ENCODE measurements at places on chromosomes 12 and 14. TPM values are rescaled to one million over a fixed set of nuclear protein-coding genes. Genes with fewer than 3 reads are reported as not detected.

DNA sequence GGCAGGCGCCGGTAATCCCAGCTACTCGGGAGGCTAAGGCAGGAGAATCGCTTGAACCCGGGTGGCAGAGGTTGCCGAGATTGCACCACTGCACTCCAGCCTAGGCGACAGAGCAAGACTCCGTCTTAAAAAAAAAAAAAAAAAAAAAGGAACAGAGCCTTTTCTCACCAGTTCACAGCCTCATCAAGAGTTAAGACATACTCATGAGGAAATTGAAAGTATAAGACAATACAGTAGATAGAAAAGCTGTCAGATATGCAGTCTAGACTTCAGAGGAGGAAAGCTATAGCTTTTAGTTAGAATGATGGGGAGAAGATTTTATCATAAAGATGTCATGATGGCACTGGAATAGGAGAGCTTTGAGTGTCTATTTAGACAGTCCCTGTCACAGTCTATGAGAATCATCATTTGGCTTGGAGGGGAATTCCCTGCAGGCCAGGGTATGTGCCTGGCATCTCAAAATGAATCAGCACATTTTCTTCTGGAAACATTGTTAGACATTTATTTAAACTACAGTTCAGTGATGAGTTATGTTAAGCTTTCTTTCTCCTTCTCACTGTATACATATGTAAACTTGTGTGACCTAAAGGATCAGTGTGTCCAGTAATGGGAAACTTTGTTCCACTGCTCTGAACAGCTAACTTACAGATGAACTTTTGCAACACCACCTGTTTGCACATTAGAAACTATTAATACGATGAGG lies 2.9 kb upstream of the RAB35 start:
- DNase-seq = no peak

GRCh38 chr12:61487728-61488127 lies 772.5 kb upstream of the USP15 start:
- no peak for DNase-seq

GRCh38 chr12:49889361-49890095 lies 14.2 kb downstream of the FAIM2 start:
- DNase-seq = no peak

GRCh38 chr12:108745641-108746040 lies 14.3 kb upstream of the CORO1C start:
- no peak for DNase-seq

DNA sequence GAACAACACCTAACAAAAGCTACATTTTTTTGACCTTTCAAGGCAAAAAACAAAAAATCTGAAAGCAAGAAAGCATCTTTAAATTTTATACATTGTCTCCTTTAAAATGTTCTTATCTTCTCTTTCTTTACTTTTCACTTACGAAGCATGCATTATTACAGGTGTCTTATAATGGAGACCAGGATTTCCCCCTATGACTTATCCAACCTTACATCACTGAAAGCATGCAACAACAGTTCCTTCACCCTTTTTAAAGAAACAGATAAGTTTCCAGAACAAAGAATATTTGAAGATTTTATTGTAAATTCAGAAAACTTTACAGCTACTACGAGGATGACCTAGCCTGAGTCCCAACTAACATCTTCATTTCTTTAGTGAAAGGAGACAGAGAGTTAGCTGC lies 277.2 kb downstream of the AKAP6 start:
- DNase-seq = no peak

- no peak for DNase-seq
Observed at GRCh38 chr12:130574402-130574801, 141.7 kb downstream of the RIMBP2 start.

DNA sequence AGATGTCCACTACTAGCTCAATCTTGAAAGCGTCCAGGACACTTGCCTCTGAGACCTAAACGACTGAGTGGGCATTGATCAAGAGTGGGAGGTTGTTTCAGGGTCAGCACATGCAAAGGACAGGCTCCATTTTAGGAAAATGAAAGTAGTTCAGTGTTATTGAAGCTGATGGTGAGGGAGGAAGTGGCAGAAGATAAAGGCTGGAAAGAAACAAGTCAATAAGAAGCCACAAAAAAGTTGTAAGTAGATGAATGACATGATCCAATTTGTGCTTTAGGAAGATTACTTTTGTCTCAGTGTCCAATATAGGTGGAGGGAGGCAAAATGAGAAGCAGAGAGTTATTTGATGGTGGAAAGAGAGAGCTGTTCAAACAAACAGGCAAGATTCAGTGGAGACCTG lies 22.0 kb downstream of the GPR65 start:
- no peak for DNase-seq

The TEDC1 gene
- 10.6 TPM for polyA plus RNA-seq

Data from left renal cortex interstitium (tissue), 4 donors.